ENCODE measurements at places on chromosomes 13 and 19.

- DNase-seq: no peak
Measured at GRCh38 chr13:76790980-76791819, 95.0 kb downstream of the KCTD12 start.

DNA sequence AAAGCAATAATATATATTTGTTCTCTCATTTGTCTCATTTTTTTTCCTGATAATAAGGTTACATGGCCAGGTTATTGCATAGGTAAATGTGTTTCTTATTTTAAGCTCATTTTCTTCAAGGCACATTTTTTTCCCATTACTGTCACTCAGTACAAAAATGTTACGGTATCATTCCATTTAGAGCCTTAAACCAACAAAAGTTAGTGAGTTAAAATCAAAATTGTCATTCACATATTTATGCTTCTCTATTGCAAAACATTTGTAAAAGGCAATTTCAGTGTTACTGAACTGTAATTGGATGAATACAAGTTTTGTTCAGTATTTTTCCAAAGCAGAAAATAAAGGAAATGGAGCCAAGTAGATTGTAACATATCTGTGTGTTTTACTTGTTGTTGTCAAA, 117.6 kb upstream of the MAB21L1 start:
- no peak for DNase-seq

DNA sequence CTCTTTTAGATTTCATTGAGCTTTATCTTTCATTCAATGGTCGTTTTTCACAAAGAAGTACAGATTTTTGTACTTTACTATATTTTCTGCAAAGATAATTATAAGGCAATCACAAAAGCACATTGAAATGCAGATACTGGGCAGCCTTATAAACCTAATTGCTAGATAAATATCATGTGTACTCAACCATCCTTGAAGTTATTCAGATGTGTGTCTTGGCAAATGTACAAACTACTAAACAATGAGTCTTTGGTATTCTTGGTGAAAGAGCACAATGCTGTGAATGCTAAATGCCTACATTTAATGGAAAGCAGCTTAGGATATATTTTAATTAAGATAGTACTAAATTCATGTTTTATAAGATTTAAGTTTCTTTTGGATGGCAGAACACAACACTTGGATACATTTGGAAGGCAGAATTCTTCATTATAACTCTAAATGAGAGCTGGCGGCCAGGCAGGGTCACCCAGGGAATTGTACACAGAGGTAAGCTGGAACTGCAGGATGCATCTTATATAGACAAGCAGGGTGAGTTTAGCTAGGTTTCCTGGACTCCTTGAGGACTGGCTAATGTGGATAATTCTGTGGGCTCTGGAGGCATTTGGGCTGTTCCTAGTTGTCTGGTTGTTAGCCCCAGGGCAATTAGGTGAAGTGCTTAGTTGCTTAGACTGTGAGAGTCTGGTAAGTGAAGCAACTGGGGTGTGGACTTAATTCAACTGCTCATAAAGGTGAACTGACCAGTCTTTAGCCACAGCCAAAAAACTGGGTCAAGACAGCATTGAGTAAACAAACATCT, 286.6 kb downstream of the PCDH20 start:
- no peak for DNase-seq

DNA sequence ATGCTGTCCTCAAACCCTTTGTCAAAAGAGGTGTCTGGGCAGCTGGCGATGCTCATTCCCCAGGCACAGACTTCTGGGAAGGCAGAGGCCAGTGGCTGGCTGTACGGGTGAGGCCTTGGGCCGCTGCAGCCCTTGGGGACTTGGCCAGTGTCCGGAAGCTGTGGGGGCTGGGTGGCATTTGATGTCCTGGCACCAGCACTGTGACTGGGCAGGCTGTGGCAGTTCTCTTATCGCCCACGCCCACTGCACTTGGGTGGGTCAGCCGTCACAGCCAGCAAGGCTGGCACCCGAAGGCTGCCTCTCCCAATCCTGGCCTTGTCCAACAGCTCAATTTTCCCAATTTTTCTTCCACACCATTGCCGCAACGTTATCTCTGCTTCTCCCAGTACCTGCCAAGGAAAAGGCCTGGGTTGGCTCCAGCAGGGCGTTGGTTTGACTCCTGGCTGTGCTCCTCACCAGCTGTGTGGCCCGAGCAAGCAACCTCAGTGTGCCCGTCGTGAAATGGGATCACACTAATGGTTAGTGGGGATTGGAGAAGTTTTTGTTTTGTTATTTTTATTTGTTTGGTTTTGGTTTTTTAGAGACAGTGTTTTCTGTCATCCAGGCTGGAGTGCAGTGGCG, 12.7 kb upstream of the SLC44A2 start:
- no peak for DNase-seq

- DNase-seq: no peak
Measured at GRCh38 chr19:45577111-45577905, 7.3 kb downstream of the OPA3 start.

GRCh38 chr19:6719540-6719861, 949 bp downstream of the C3 start:
- DNase-seq: no peak

DNA sequence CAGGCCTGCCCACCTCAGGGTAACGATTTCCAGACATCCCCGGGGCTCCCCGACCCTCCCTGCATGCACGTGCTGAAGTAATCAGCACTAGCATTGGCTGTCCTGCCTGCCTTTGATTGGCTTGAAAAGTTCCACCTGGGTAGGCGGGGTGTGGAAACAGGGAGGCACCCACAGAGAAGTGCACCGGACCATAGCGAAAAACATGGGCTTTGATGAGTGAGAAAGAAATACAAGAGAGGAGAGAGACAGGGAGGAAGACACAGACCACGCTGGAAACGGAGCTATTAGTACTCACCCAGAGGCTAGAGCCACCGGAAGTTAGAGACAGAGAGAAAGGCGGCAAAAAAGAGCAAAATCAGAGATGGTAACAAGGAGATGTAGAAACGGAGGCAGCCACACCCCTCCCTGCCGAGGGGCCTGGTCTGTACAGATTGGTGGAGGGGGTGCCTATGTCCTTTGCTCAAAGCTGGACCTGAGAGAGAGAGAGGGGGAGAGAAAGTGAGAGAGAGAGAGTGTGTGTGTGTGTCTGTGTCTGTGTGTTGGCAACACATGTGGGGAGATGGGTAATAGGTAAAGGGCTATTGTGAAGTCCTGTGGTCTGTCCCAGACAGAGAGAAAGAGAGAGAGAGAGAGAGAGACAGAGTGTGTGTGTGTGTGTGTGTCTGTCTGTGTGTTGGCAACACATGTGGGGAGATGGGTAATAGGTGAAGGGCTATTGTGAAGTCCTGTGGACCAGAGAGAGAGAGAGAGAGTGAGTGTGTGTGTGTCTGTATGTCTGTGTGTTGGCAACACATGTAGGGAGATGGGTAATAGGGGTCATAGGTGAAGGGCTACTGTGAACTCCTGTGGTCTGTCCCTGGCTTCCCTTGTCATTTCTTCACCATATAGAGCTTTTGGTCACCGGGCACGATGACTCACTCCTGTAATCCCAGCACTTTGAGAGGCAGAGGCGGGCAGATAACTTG, 2.9 kb downstream of the CGB3 start:
- no peak for DNase-seq

- DNase-seq: no peak
Measured at GRCh38 chr13:93450191-93450621, 223.6 kb downstream of the GPC6 start.

GRCh38 chr13:105990256-105990958, 545.1 kb downstream of the EFNB2 start:
- no peak for DNase-seq

All from neural crest cell (in vitro differentiated cells).